T-helper 2 cell treated with Interferon-gamma antibody and Interleukin-4, amounts not matched to agents 5 μg/mL and 100 μg/mL, for 36 hours (primary cell): ENCODE measurements at places on chromosomes 13 and 19.

GRCh38 chr19:42092350-42092749 is 16.4 kb downstream of the ZNF574 start:
- H3K36me3 ChIP-seq, result peaks cover 7% of the 10 kb centered on the region
- H3K27me3 ChIP-seq, result no peaks in the 10 kb centered on the region
- H3K27ac ChIP-seq, result peak overlapping the region; percentile 77
- peaks cover 10% of the 10 kb centered on the region for H3K4me1 ChIP-seq

DNA sequence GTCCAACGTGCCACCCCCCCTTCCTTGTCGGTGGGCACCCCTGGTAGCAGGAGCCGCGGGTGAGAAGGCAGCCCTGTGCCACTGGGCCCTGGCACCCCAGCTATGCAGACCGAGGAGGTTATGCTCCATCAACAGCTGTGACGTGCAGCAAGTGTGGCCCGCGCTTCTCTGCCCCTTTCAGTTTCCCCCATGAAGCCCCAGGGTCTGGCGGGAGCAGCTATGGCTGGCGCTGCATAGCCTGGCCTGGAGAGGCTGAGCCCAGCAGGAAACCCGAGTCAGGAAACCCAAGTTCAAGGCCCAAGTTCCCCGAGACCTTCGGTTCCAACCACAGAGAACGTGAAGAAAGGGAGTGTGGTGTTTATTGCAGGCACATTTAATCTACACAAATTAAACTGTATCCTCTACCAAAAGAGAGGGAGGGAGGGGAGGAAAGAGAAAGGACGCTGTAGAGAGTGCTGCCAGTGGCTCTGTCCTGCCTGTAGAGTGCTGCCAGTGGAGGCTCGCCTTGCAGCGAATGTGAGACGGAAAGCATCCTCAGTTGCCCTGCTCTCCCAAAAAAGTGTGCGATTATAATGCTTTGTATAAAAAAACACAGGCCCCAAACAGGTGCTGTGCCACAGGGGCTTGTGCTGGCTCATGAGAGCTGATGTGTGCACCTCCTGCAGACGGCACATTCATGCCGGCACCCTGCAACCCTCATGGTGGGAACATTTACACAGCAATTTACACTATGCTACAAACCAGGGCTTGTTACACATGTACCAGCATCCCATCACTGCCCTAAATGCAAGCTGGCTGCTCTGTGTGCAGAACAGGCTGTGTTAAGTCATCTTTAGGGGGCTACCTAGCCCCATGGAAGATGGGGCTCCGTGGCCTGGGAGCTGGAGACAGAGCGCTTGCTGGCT is 16.3 kb downstream of the POP4 start:
- H3K36me3 ChIP-seq, result no peaks in the 10 kb centered on the region
- H3K4me1 ChIP-seq, result peaks cover 54% of the 10 kb centered on the region
- H3K27ac ChIP-seq, result peak overlapping the region; percentile 89
- H3K27me3 ChIP-seq, result no peaks in the 10 kb centered on the region

GRCh38 chr13:64248371-64249065 is 2832.9 kb upstream of the PCDH20 start:
- no peak overlapping the region for H3K4me3 ChIP-seq
- no peaks in the 10 kb centered on the region for H3K36me3 ChIP-seq
- no peak for DNase-seq
- H3K4me1 ChIP-seq, result no peaks in the 10 kb centered on the region
- H3K27ac ChIP-seq, result no peak overlapping the region

GRCh38 chr13:112670864-112671263 is 19.0 kb upstream of the ATP11A start:
- no peak for DNase-seq
- no peak overlapping the region for H3K4me3 ChIP-seq
- no peaks in the 10 kb centered on the region for H3K27me3 ChIP-seq
- no peak overlapping the region for H3K27ac ChIP-seq

GRCh38 chr13:51502153-51502651 is 49.4 kb upstream of the INTS6 start:
- DNase-seq, result peak; percentile 38
- peaks cover 16% of the 10 kb centered on the region for H3K4me1 ChIP-seq
- H3K4me3 ChIP-seq, result no peak overlapping the region
- peaks cover 1% of the 10 kb centered on the region for H3K27me3 ChIP-seq
- peak overlapping the region; percentile 45 for H3K27ac ChIP-seq
- H3K36me3 ChIP-seq, result no peaks in the 10 kb centered on the region

- H3K27me3 ChIP-seq, result peaks cover 15% of the 10 kb centered on the region
- H3K27ac ChIP-seq, result no peak overlapping the region
Observed at GRCh38 chr13:46551410-46552302, 1.3 kb upstream of the LRCH1 start.

GRCh38 chr13:50195045-50195444 is 179.8 kb downstream of the KCNRG start:
- no peak overlapping the region for H3K4me3 ChIP-seq
- no peak for DNase-seq
- no peaks in the 10 kb centered on the region for H3K36me3 ChIP-seq
- no peak overlapping the region for H3K27ac ChIP-seq
- H3K4me1 ChIP-seq, result no peaks in the 10 kb centered on the region
- peaks cover 56% of the 10 kb centered on the region for H3K27me3 ChIP-seq

DNA sequence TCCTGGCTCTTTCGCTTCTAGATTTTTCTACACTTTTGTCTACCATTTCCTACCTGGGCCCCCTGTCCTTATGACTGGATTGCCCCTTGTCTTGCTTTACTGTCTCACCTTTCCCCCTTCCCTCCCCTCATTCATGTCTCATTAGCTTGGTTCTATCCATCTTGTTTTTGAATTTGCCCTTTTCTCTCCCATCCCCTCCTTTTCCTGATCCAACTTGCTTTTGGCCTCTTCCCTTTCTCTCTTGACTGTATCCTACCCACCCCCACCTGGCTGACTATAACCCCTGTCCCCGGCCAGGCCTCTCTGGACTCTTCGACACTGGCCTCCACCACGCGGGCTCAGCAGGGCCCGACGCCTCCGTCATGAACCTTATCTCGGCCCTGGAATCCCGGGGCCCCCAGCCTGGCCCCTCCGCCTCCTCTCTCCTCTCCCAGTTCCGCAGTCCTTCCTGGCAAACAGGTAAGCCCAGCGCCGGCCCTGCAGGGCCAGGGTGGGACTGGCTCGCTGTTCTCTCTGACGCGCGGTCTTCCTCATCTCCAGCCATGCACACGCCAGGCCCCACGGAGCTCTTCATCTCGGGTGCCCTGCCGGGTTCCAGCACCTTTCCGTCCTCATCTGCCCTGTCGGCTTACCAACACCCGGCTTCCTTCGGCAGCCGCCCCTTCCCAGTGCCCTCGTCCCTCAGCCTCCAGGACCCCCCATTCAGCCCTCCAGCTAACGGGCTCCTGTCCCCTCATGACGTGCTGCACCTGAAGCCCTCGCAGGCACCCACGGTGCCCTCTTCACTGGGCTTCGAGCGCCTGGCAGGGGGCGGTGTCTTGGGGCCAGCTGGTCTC is 3.4 kb downstream of the PRR12 start:
- H3K36me3 ChIP-seq, result peaks cover 22% of the 10 kb centered on the region
- peak overlapping the region; percentile 95 for H3K4me3 ChIP-seq
- H3K4me1 ChIP-seq, result peaks cover 25% of the 10 kb centered on the region
- H3K27me3 ChIP-seq, result no peaks in the 10 kb centered on the region
- peak overlapping the region; percentile 92 for H3K27ac ChIP-seq

DNA sequence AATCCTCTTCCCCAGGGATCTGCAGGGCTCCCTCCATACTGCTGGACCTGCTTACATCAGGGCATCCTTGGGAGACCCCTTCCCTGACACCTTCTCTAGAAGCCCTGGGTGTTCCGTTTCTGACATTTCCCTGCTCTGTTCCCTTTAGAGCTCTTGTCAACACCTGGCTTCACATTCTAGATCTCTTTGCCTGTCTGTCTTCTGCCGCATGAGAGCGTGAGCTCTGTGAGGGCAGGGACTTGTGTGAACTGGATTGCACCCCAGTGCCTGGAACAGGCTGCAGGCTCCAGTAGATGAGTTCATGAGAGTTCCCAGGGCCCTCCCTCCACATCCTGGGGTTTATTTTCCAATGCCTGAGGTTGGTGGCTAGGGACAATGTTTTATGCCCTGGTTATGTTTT is 651 bp downstream of the CEACAM7 start:
- H3K27me3 ChIP-seq, result peaks cover 7% of the 10 kb centered on the region
- H3K36me3 ChIP-seq, result no peaks in the 10 kb centered on the region
- no peak for DNase-seq
- no peak overlapping the region for H3K4me3 ChIP-seq

- H3K4me3 ChIP-seq, result no peak overlapping the region
- H3K4me1 ChIP-seq, result peaks cover 7% of the 10 kb centered on the region
- H3K27ac ChIP-seq, result no peak overlapping the region
- H3K27me3 ChIP-seq, result peaks cover 6% of the 10 kb centered on the region
- H3K36me3 ChIP-seq, result no peaks in the 10 kb centered on the region
Observed at GRCh38 chr19:42568006-42568405, 26.7 kb downstream of the CEACAM8 start.
